ENCODE measurements at places on chromosomes 6 and 20. TPM values are rescaled to one million over a fixed set of nuclear protein-coding genes. Genes with fewer than 3 reads are reported as not detected.

LY6G6C gene
- total RNA-seq = not detected

LINC00237 gene
- not detected for total RNA-seq

AAR2 gene
- total RNA-seq = 12.7 TPM

DEFB126 gene
- not detected for total RNA-seq

TRIM38 gene
- total RNA-seq = 2.3 TPM

TCP11 gene
- not detected for total RNA-seq

CNR1 gene
- 0.11 TPM for total RNA-seq

TMEM244 gene
- not detected for total RNA-seq

MYH7B gene
- total RNA-seq = 222 TPM

CD24 gene
- total RNA-seq = 0.75 TPM

MACROD2 gene
- total RNA-seq = 4.2 TPM

SIGLEC1 gene
- 9.6 TPM for total RNA-seq

GLP1R gene
- total RNA-seq = 6.5 TPM

CTAGE9 gene
- not detected for total RNA-seq

CNKSR3 gene
- total RNA-seq = 19.7 TPM

PPP1R16B gene
- total RNA-seq = 6.8 TPM

SNX5 gene
- 39.9 TPM for total RNA-seq

CRISP2 gene
- total RNA-seq = not detected

OXT gene
- total RNA-seq = not detected

TREM1 gene
- 0.67 TPM for total RNA-seq

MMP24 gene
- total RNA-seq = 0.13 TPM
